ENCODE measurements at places on chromosomes 3 and 15.

GRCh38 chr15:26872206-26872605 lies 5.3 kb downstream of the GABRA5 start:
- no peak for DNase-seq

DNA sequence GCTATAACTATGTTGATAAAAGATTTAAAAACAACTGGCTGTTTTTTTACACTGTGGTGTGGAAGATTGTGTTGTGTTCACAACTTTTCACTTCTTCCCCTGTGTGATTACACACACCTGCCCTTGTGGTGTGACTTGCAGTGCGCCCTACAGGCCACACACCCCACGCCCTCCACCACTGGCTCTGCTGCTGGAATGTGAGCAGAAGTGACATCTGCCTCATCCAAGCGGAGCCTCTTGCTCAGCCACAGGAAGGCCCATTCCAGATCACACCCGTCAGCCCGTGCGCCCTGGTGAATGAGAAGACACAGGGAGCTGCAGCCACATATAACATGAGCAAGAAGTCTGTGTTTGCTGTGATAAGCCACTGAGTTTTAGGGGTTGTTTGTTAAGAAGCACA lies 7.0 kb downstream of the CCR2 start:
- DNase-seq: no peak

DNA sequence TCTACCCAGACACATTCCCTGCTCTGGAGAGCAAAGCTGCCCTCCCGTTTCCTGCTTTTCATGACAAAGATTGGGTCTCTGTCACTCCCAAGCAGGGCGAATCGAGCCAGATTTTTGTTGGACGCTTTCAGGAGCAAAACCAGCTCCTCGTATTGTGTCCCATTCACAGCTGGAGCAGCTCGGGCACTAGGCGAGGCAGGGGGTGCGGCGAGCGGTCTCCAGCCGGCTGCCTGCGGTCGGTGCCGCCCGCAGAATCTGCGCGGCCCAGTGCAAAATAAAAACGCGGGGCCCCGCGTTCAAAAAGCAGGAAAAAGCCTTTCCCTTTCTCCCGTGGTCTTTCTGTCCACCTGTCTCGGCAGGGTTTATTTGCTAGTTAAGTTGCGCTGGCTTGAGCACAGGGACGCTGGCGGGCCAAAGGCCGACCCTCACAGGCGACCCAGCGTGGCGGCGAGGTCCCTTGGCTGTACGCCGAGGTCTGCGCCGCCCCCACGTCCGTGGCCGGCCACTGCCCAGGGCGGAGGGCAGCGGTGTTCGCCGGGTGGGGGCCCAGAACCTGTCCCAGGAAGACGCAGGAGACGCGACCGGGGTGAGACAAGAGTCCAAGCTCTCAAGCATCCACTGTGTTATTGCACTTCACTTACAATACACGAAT lies 71.2 kb downstream of the CYP19A1 start:
- DNase-seq: no peak

DNA sequence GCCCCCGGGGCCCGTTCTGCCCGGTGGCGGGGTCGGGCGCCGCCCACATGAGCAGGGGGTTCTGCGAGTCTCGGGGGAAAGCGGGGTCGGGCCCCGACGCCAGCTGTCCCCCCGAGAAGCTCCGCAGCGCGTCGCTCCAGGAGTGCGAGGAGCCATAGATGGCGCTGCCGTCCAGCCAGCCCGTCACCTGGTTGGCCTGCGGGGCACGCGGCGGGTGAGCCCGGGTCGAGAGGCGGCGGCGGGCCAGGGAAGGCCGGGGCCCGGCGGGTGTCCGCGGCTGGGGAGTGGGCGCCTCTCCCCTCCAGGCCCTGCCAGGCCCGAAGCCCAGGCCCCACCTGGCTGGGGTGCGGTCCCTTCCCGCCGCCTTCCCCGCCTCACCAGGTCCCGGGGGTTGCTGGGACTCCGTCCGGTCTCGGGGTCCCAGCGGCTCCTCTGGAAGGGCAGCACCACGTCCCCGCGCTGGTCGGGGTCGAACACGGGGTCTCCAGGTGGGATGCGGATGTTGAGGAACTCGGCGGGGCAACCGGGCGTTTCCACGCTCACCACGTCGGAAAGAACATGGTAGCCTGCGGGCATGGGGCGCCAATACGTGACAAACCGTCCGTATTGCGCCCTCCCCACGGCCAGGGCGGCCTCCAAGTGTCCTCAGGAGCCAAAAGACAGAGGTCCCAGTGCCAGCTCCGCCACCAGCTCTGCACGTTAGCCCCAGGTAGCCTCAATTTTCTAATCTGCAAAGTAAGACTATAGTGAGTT lies 2.4 kb downstream of the DUOX2 start:
- no peak for DNase-seq

- DNase-seq: no peak
These were observed 180.0 kb upstream of the LINGO1 start for GRCh38 chr15:77812664-77813063.

GRCh38 chr15:85707519-85708338 lies 87.0 kb downstream of the KLHL25 start:
- no peak for DNase-seq

- DNase-seq: no peak
These were observed 105.8 kb upstream of the MYZAP start for GRCh38 chr15:57485869-57486268.

- DNase-seq: peak; percentile 63
These were observed 2.4 kb downstream of the CSRNP1 start for GRCh38 chr3:39150803-39151631.

DNA sequence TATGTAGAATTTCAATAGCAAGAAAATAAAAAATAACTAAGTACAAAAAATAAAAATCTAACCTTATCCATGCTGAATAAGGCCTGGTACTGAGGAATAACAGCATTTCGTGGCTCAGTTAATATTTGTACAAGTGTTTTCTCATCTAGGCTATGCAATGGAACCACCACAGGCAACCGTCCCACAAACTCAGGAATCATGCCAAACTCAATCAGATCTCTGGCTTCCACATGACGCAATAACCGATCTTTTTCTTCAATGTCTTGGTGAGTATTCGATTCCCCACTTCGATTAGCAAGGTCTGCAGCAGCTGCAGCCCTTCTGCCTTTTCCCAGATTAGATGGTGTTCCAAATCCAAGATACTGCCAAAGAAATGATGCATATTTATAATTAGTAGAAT lies 21.1 kb upstream of the PDCD7 start:
- DNase-seq: no peak

DNA sequence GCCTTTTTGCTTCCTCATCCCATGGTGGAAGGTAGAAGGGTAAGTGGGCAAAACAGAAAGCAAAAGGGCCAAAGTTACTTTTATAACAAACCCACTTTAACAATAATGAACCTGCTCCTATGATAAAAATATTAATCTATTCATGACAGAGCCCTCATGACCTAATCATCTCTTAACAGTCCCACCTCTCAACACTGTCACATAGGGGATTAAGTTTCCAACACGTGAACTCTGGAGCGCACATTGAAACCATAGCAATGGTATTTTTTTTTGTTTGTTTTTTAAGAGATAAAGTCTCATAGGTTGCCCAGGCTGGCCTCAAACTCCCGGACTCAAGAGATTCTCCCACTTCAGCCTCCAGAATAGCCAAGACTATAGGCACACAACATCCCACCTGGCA lies 30.7 kb downstream of the KATNBL1 start:
- DNase-seq: peak; percentile 34

DNA sequence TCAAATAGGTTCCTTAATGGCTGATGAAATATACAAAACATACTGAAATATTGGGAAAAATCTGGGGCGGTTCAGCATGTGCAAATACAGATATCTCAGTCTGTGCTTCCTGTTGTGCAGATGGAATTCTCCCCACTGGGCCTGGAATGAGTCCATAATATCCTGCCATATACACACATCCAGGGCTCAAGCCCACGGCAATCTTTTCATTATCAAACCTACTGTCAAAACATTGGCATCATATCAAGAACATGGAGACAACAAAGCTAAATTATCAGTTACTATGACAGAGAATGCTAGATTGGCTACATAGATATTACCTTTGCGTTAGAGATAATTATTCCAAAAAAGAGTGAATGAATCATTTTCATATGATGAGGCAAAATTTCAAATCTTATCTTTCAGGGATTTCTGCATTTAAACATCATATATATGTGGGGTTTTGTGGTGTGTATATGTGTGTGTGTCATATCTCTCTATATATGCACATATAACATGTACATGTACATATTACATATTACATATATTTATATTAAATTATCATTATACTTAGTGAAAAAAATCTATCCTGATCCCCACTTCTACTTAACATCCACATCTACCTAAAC lies 713.3 kb downstream of the GBE1 start:
- no peak for DNase-seq

DNA sequence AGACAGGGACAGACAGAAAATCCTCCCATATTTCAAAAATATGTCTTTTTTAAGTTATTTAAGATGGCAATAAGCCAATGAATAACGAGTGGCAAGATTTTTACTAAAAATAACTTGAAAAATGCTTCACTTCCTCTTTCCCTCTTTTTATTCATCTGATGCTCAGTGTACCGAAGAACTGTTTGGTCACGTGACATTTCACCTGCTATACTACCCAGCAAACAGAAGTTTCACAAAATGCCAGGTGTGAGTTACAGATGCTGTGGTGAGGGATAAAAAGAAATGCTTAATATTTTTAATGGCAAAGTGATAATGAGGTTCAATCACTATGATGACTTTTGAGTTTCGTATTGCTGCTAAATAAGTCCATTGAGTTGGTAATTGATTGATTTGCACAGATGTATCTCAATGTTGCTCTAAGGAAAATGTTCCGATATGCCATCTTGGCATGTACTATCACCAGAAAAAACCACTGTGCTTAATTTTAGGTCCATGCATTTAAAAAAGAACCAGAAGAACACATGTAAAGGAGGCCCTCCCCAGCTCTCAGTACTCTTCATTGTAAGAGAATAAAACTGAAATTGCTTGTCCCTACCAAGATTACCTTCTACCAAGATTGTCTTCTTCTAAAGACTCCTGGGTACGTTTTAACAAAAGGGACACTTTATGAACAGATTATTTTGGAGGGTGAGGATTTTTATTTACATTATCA lies 26.0 kb upstream of the SEC62 start:
- DNase-seq: no peak

DNA sequence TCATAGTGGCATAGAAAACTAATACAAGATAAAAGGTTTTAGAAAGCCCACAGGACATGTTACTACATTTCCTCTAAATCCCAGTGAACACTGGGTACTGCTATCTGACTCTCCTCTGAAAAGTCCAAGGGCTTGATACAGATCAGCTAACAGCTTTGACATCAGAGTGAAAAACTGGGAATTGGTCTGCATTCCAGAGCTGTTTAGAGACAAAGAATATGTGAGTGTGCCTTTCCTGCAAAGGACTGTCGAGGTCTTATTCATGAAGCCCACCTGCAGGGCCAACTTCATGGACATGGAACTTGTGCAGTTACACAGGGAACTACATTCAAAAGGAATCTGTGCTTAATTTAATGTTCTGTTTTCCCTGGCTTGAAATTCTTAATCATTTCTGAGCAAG lies 5.2 kb upstream of the TMCO5A start:
- no peak for DNase-seq

DNA sequence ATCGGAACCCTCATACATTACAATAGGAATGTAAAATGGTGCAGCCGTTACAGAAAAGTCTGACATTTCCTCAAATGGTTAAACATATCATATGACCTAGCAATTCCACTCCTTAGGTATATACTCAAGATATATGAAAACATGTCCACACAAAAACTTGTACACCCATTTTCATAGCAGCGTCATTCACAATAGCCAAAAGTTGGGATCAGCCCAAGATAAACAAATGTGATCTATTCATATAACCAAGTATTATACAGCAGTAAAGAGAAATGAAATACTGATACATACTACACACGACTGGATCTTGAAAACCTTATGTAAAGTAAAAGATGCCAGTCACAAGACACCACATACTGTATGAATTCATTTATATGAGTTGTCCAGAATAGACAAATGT lies 102.4 kb downstream of the MSL2 start:
- no peak for DNase-seq

DNA sequence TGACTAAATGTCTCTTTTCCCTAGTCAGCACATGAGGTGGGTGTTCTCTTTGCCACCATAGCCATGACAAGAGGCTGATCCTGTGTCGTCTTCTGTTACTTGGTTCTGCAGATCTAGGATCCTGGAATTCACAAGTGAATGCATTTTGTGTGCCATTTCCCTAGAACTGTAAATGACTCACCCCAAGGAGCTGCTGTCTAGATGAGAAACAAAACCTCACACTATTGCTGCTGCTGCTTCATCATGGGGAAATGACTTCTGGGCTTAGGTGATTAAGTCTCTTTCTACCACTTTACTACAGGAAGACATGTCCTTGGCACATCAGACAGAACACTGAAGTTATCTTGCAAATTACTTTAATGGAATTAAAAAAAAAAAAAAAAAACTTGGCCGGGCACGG lies 54.9 kb downstream of the SLCO3A1 start:
- DNase-seq: no peak

DNA sequence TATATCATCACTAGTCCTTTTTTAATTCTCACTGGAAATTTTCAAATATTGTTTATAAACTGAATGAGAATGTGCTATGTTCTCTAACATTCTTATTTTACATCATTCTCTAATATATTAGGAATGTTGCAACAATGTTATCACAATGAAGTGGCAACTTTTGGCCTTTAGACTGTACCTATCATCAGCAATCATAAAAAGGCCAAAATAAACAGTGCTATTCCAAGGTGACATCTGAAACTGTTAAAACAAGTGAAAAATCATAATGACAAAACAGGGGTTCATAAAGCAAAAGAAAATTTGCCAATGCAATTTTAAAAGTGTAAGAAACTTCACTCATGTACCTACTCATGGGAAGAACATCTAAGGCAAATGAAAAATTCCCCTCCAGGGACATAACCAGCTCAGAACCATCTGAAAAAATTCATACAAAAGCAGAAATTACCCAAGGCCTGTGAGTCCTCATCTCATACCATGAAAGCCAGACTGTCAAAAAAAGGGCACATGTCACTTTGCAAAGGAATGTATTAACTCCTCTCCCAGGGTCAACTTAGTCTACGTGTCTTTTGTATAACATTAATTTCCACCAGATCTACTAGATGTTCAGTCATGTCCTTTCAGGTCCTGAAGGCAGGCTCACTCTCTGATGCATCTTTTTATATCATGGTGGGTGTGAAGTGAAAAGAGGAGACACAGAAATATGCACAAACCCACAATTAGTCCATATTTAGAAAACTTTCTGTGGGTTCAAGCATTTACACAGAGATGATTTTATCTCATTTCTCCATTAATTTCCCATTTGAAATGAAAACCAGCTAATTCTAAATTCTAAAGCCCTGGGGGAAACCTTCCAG lies 211.9 kb downstream of the CBLB start:
- DNase-seq: no peak

All from K562 (cell line).